ENCODE measurements at places on chromosomes 3 and 15. TPM values are rescaled to one million over a fixed set of nuclear protein-coding genes. Genes with fewer than 3 reads are reported as not detected.

GOLGA6D gene
- not detected for polyA plus RNA-seq

ALG1L2 gene
- polyA plus RNA-seq: 1.1 TPM

NEIL1 gene
- polyA plus RNA-seq: 16.0 TPM

PFN2 gene
- 2.8 TPM for polyA plus RNA-seq

GP9 gene
- 4.3 TPM for polyA plus RNA-seq

ST8SIA2 gene
- not detected for polyA plus RNA-seq

ANKRD63 gene
- polyA plus RNA-seq: not detected

ARIH1 gene
- polyA plus RNA-seq: 24.4 TPM

CLDN18 gene
- polyA plus RNA-seq: not detected

SNTN gene
- not detected for polyA plus RNA-seq

LRTM1 gene
- polyA plus RNA-seq: not detected

LOXL1 gene
- polyA plus RNA-seq: 0.55 TPM

PRTG gene
- polyA plus RNA-seq: not detected

MESP2 gene
- polyA plus RNA-seq: not detected

PP2D1 gene
- polyA plus RNA-seq: 0.64 TPM

GHRL gene
- 1.5 TPM for polyA plus RNA-seq

SCG5 gene
- polyA plus RNA-seq: not detected

TLR9 gene
- 10.4 TPM for polyA plus RNA-seq

ABI3BP gene
- polyA plus RNA-seq: not detected

GRIP2 gene
- polyA plus RNA-seq: not detected

EPHA3 gene
- polyA plus RNA-seq: not detected

RFX7 gene
- 3.4 TPM for polyA plus RNA-seq

ELL3 gene
- 9.3 TPM for polyA plus RNA-seq

MYO5C gene
- 0.88 TPM for polyA plus RNA-seq

TBL1XR1 gene
- 23.6 TPM for polyA plus RNA-seq

ZFAND6 gene
- polyA plus RNA-seq: 216 TPM
